ENCODE measurements at places on chromosomes 7 and 10.

- DNase-seq, result no peak
Observed at GRCh38 chr7:90834771-90835170, 238.7 kb downstream of the CDK14 start.

- DNase-seq, result no peak
Observed at GRCh38 chr10:100377830-100378229, 30.8 kb downstream of the SCD start.

DNA sequence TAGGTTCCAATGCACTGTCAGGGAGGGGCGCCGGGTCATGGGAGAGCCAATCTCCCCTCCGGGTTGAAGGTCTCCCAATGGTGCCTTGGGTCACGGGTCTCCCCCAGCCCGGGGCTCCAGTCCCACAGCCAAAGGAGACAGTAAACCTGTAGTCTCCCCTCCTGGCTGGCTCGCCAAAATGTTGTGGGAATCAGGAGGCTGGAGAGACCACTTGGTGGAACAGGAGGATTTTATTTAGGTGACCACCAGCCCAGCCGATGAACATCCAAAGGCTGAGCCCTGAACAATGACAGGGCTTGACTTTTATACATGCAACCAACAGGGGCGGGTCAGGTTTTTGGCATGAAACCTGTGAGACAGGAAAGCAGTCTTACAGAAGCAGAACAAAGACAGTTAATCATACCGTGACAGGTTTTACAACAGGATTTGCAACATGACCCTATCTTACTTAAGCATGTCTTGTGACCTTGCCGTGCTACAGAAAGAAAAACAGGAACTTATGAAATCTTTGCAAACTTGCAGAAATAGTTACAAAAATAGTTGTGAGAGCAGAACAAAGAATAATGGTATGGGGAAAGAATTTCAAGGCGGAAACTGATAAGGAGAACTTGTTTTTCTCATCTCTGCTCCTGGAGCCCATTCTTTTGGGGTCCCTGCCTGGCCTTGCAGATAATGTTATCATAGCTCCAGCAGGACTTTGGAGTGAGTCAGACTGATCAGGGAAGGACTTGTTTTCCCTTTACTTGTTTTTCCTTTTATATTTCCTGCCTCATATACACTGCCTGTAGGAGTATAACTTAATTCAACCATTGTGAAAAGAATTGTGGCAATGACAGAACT, 7.1 kb downstream of the ERV3-1 start:
- DNase-seq, result no peak

DNA sequence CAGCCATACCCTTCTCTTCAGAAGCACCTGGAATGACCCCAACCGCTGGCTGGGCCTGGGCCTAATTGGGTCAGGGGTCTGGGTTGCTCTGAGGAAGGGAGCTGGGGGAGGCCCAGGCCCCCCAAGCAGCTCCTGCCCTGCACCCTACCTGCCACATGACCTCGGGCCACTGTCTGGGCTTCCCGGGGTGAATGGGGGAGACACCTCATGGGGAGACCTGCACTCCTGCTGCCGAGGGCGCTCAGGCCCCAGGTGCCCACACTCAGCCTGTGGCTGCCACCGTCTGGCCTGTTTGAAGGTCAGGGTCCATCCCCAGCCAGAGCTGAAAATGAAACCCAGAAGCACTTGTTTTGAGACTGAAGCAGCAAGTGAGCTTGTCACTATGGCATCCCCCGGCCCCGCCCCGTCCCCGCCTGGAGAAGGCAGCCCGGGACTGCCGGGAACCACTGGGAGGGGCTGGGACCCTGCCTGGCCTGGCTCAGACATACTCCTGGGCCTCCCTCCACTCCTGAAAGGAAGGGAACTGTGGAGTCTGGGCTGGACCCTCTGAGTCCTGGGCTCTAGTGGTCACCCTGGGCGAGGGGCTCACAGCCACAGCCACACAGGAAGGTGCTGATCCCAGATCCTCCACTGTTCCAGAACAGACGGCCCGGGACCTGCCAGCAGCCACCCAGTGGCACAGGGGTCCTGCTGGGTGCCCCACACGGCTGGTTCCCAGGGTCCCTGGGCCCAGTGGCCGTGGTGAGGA, 7.4 kb upstream of the MICALL2 start:
- DNase-seq, result no peak

GRCh38 chr10:88840881-88841280, 10.8 kb downstream of the ANKRD22 start:
- no peak for DNase-seq

DNA sequence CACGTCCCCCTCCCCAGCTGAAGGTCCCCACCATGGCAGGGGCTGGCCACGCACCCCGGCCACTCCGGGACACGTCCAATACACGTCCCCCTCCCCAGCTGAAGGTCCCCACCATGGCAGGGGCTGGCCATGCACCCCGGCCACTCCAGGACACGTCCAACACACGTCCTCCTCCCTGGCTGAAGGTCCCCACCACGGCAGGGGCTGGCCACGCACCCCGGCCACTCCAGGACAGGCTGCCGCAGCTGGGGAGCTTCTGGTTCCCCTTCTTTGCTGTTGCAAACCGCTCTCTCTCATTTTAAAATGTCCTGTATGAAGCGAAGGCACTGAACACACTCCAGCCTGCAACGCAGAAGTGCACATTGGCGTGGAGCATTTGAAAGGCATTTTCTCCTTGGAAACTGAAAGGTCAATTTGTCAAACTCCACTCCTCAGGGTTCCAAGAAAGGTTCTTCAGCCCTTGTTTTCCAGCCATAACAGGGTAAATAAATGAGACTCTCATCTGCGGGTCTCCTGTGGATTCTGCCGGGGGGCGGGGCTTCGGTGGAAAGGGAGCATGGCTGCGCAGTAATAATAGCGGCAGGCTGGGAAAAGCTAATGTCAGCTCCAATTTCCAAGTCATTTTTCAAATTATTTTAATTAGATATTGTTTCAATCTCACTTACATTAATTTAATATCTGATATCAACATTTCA, 580.3 kb downstream of the DNAJB6 start:
- DNase-seq, result no peak
